Kidney glomerular epithelial cell (primary cell): ENCODE measurements at places on chromosomes 1 and 21.
A peak's percentile ranks its signal among the peaks of the same experiment; 100 is the strongest.

- DNase-seq, result peak; percentile 3
Observed at GRCh38 chr1:114558544-114558943, 22.9 kb downstream of the BCAS2 start.

DNA sequence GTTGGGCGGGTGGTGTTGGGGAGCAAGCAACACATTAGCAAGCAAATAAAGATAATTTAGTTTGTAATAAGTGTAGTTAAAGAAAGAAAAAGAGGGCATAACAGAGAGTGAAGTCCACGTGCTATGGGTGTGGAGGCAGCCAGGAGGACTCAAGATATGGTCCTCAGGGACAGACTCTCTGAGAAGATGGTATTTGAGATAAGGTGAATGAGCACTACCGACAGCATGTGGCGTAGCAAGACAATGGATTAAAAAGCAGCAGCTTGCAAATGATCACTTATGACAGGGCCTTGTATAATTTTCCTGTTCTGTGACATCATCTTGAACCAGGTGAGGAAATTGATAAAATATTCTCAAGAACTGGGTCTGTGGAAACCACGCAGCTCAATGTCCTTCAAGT is 487.8 kb downstream of the PCP4 start:
- DNase-seq, result no peak

- no peak for DNase-seq
Observed at GRCh38 chr1:6473974-6474814, 8.2 kb upstream of the TNFRSF25 start.

DNA sequence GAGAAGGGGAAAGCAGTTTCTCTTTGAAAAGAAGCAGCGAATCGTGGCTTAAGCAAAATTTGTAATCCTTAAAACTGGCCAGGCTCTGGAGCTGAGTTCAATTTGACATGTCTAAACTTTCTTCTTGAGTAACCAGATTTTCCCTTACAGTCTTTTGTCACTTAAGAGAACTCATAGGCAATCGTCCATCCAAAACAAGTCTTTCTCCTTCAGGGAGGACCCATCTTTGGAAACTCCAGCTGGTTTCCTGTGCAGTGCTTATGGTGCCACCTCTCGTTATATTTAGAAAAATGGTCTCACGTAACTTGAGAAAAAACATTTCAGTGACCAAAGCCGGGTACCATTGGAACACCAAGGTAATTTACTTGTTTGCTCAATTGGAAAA is 1.8 kb upstream of the PTTG1IP start:
- DNase-seq, result no peak

DNA sequence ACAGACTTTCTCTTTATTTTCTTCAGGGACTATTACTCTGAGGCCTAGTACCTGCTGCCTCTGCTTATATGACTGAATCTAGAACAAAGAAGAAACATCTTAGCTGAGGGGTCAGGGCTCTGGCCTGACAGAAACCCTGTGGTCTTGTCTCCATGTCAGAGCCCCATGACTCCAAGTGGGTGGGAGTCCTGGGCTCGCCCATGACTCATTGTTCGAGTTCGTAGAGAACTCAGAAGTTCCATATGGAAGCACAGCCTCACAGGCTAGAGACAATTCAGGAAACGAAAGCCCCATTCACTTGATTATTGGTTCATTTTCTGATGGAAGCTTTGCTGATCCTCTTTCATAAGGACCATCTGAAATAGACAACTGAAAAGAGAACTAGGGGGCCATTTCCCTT is 73.2 kb downstream of the CD58 start:
- no peak for DNase-seq

- peak; percentile 1 for DNase-seq
Observed at GRCh38 chr1:3548156-3548893, 63.0 kb downstream of the MEGF6 start.

DNA sequence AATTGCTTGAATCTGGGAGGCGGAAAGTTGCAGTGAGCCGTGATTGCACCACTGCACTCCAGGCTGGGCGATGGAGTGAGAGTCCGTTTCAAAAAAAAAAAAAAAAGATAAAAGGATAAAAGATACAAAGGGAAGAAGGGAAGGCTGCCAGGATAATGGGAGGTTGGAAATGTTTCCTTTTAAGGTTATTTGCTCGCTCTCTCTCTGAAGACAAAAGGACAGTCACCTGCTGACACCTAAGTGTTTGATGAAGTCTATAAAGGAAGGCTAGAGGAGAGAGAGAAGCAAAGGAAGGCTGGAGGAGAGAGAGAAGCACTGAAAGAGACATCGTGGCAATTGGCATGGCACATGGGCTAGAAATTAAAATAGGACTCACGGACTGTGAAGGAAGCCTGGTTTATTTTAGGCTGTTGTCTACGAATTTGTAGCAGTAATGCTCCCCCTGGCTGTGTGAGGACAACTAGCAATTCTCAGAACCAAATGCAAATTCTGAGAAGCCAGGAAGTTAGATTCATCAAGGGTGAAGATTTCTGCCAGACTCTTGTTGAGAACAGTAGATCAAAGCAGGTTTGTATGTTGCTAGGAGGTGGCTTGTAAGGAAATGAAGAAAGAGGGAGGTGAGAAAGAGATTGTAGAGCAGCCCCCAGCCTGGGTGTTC is 154.2 kb downstream of the ZP4 start:
- no peak for DNase-seq
